ENCODE measurements at places on chromosomes 2 and 18.

DNA sequence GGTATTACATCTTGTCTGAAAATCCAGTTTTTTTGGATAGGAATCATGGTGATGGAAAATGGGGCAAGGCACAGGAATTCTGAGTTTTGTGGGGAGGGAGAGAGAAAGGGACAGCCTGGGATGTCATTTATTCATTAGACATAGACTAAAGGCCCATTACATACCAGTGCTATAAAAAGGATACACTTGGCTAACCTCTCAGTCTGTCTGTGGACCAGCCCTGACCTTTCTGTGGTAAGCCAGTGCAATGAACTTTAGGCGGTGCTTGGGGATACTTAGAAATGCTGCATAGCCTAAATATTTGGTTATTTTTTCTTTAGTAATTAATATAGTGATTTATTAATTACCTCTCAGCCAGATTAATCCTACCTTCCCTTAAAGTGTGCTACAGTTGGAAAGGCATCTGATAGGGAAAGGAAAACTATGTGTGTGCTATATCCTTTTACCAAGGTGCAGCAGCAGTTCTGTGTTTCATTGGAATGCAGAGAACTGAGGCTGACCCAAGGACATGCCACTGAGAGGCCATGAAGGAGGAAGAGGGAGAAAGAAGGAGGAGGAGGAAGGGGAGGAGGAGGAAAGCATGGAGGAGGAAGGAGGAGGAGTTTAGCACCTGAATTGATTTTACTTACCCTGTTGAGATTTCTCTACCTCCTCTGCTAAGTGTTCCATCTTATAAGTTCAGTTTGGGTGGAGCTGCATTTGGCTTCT, 37.5 kb downstream of the KCNS3 start:
- DNase-seq = no peak

DNA sequence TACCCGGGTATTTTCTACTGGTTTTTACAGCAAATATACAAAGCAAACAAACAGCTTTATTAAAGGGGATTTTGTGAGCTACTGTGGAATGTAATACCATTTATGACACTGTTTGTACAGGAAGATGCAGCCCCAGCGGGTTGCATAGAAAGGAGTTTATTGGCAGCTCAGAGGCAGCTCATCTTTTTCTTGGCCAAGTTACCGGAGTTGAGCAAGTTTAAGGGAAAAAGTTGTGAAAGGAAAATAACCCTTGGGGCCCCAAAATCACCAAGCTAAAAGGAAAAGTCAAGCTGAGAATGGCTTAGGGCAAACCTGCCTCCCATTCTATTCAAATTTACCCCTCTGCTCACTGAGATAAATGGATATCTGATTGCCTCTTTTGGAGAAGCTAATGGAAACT, 60.8 kb downstream of the MOB4 start:
- no peak for DNase-seq

DNA sequence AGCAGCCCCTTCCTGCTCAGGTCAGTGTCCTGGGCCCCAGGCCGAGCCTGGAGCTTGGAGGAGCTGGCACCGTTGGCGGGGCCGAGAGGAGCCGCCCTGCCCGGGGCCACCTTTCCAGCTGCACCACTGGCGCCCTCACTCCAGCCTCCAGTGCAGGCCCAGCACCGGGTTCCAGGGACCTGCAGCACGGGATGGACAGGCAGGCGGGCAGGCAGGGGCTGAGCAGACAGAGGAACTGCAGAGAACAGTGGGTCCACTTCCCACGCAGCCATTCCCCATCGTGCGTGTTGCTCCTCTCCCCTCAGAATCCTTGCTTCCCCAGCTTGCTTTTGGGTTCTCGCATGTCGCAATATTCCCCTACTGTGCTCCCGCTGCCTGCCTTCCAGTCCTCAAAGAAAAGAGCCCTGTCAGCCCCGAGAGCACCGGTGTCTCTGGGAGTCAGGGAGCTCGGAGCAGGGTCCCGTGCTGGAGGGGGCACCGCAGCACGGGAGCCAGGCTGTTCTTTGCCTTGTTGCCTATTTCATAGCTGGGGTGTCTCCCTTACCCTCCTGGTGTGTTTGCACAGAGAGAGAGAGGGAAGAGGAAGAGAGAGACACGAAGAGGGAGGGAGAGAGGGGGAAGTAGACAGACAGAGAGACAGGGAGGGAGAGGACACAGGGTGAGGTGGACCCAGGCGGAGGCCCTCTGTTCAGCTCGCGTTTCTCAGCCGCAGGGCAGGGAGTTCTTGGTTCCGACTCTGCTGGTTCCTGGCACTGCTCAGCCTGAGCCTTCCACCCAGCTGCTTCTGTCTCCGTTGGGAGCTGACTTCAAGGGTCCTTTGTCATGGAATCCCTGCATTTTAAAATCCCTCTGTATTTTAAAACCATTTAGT, 126.0 kb downstream of the MBP start:
- no peak for DNase-seq

GRCh38 chr2:238140040-238140439, 1.6 kb downstream of the KLHL30 start:
- no peak for DNase-seq
